ENCODE measurements at places on chromosomes 16 and 17.

- DNase-seq, result no peak
These were observed 82.5 kb downstream of the PCTP start for GRCh38 chr17:55833306-55833705.

- DNase-seq, result no peak
These were observed 104.4 kb downstream of the SSH2 start for GRCh38 chr17:29825604-29826003.

GRCh38 chr17:7292194-7292593 lies 2.2 kb downstream of the YBX2 start:
- DNase-seq, result no peak

DNA sequence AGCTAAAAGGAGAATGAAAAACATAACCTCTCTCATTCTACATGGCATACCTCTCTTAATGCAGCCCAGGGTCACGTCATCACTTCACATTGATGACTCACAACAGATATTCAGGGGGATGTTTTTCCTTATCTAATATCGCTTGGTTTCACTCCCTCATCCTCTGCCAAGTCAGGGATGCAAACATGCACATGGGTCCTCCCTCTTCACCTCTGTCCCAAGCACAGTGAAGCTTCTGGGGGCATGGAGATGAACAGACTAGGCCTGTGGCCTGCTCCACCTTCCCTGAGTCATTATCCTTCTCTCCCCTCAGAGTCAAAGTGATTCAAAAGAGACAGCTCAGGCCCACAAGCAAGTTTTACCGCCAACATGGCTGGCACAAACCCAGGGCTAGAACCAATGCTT lies 2.3 kb upstream of the MT2A start:
- DNase-seq, result peak; percentile 55

DNA sequence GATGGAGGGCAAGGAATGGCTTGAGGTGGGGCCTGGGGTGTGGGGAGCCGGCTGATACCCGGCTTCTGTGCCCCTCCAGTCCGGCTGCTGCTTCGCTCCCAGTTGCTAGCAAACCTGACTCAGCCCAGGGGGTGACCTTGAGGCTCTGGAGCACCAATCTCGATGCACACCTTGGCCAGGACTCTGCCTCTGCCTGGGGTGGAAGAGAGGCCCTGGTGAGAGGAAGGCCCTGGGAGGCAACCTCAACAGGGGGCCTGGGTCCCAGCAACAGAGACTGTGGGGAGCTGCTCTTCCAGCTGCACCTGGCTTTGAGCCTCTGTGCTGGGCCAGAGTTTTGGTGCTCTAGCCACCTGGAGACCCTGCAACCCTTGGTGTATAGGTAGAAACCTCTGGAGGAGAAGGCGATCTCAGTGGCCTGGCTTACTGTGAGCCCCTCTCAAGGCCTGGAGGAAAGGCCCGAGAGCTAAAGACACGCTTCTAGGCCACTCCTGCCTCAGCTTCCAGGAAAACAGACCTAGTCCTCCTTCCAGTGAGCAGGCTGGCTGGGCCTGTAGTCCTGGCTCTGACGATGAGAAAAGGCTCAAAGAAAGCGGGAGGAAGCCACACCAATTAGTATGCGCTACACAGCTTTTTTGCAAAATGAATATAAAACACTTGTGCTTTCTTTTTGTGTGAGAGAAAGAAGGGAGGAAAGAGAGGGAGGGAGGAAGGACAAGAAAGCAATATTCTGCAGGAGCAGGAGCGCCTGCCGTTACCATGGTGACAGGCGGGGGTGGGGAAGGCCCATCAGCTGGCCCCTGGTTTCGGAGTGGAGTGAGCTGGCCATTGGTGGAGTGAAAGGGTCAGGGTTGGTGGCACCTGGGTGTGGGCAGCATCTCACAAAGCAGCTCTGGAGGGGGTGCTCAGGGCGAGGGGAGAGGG lies 51.0 kb downstream of the VAC14 start:
- DNase-seq, result no peak

DNA sequence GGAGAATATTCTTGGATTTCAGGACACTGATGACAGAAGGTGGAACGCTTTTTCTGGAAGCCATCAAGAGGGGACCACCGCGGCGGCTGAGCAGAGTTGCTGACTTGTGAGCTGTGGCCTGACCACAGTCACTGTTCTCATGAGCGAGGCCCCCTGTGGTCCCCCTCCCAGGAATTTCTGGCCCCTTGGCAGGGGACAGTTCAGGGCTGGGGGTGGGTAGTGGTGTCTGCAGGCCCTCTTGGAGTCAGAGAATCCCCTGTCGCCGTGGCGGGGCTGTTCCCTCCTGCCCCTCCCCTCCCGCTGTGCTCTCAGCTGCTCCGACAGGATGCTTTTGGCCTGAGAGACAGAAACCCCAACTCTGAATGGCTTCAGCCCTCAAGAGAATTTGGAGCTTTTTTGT lies 292.0 kb downstream of the SEC14L1 start:
- DNase-seq, result peak; percentile 66

DNA sequence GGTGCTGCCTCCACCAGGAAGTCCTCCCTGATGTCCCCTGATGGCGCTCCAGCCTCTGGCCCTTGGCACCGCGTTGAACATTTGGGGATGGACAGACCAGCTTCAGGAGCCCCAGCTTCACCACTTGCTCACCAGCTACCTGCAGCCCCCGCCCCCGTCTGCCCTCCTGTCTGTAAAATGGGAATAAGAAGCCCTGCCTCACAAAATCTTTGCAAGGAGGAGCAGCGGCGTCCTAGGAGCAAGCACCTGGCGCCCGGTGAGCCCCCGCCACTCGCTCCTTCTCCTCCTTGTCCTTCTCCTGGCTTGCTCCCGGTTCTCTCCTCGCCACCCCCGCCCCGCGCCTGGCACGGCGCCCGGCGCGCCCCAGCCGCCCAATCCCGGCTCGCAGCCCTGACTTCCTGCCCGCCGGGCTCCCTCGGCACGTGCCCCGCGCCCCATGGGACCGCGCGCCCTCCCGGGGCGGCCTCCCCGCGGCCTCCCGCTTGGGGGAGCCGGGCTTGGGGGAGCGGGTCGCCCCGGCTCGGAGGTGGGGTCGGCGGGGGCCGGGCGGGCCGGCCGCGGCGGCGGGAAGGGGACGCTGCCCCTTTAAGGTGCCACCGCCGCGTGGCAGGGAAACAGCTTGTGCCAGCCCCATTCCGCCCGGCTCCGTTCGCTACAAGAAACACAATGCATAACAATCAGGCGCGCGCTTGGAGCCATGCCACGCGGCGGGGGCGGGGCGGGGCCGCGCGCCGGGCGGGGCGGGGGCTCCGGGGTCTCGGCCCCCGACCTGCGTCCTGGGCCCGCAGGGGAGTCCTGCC lies 9.1 kb upstream of the PPP1R1B start:
- peak; percentile 54 for DNase-seq

DNA sequence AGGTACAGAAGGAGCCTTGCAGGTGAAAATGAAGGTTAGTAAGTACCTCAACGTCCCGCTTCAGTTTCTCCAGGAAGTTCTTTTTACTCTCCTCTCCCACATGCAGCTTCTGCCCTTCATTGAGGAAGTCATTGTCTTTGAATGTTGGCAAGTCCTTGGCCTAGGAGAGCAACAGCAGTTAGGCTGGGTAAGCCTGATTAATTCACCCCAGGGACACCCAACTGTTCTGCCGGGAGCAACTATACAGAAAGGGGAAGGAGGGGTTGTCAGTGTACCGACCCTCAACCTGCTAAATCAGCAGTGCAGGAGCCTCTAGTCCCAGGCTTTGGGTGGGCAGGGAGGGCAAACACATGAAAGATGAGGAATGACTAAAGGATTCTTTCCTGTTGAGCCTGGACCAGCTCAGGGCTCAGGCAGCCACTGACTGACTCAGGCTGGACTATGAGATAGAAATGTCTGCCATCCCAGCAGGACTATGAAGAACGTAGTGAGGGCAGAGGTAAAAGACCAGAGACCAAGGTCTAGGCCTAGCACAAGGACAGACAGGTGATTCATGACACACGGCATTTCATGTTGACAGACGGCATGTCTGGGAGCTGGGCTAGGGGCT lies 21.6 kb downstream of the PIP4K2B start:
- DNase-seq, result no peak

- DNase-seq, result no peak
These were observed 17.0 kb downstream of the RDM1 start for GRCh38 chr17:35913609-35914008.

DNA sequence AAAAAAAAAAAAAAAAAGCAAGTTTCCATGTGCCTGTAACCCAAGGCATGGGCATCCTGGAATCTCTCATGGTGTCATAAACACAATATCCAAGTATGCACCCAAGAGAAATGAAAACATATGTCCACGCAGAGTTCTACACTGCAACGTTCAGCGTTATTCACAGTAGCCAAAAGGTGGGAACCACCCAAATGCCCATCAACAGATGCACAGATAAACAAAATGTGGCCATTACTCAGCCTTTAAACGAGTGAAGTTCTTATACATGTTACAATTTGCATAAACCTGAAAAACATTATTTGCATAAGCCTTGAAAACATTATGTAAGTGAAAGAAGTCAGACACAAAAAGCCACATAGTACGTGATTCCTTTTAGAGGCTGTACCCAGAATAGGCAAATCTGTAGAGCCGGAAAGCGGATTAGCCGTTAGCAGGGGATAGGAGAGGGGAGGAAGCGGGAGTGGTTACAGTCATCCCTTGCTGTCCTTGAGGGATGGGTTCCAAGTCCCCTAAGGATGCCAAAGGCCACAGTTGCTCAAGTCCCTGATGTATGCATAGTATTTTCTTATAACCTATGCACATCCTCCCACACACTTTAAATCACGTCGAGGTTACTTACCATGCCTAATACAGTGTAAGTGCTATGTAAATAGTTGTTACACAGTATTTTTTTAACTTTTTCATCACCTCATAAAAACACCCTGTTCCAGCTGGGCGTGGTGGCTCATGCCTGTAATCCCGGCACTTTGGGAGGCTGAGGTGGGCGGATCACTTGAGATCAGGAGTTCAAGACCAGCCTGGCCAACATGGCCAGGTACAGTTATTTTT lies 47.3 kb upstream of the DNAH17 start:
- DNase-seq, result no peak

DNA sequence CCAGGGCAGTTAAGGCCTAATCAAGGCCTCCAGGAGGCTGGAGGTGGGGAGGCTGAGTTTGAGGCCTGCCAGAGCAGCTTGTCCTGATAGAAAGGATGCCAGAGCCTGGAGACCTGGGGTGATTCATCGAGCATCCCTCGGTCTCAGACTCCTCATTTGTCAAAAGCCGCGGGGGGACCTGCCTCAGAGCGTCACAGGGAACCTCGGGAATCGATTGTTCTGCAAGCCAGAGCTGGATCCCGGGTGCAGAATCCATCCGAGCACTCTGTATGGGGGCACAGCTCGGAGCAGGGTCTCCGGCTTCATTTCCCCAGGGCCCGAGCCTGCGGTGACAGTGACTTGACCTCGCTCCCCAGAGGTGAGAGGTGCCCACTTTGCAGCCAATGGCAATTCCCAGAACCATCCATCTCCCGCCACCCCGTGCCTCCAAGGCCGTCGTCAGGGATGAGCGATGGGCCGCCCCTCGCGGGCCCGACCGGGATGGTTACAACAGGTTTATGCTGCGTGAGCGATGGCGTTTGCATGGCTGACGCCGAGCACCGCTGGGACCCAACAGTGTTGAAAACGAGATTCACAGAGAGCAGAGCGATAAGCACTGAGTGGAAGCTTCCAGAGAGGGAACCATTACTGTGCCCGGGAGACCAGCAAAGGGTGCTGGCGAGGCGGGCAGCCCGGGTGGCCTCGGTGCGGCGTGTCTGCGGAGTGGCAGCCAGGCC lies 117.1 kb upstream of the GSE1 start:
- DNase-seq, result no peak

DNA sequence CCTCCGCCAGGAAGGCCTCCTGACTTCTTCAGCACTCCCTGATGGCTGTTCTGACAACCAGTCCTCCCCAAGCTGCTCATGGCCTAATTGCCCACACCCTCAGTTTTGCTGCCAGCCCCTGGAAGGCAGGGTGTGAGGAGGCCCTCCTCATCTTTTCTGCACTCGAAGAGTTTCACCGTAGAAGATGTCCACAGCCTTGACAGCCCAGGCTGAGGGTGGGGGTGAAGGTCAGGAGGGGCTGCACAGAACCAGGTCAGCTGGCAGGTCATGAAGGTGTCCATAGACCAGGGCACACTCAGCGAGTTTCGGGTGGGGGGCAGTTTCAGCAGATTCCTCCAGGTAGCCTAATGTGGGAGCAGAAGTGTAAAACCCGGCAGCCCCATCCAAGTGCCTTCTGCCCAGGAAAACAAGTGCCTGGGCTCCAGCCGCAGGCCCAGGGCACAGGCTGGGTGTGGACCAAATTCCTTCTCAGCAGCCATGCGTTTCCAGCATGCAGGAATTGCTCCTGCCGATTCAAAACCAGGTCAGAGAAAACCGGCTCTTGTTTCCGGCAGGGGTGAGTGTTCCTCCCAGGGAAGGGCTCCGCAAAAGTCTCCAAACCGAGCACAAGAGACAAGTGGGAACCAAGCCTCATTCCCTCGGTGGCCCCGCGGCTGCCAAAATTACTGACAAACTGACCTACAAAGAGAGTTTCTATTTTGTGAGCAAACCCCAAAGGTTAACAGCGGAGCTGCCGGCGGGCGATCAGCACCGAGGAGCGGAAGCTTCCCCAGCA lies 228.8 kb downstream of the C16orf78 start:
- no peak for DNase-seq

DNA sequence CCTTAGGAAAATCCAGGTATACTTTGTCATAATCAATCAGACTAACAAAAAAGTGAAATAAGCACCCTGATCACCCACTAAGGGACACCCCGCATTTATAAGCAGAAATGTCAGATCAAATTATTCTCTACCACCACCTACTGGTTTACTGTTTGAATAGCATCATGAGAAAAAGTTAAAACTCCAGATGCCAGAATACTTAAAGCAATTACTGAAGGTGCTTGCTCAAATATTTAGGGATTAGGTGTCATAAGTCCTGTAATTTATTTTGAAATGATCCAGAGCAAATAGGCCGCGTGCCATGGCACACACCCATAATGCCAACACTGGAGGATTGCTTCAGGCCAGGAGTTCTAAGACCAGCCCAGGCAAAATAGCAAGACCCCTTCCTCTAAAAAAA lies 2.3 kb downstream of the TOP2A start:
- peak; percentile 46 for DNase-seq

- peak; percentile 25 for DNase-seq
These were observed 42.5 kb downstream of the ST3GAL2 start for GRCh38 chr16:70396246-70396904.

GRCh38 chr17:8963014-8963413 lies 2.5 kb downstream of the PIK3R5 start:
- no peak for DNase-seq

- no peak for DNase-seq
These were observed 3.4 kb upstream of the SRL start for GRCh38 chr16:4245077-4245791.

Data from fibroblast of skin of scalp (primary cell).